Ovary (tissue), 10 donors: ENCODE measurements at places on chromosomes 12 and 14. TPM values are rescaled to one million over a fixed set of nuclear protein-coding genes. Genes with fewer than 3 reads are reported as not detected.

The ALDH1L2 gene
- 1.3 TPM for total RNA-seq

DNA sequence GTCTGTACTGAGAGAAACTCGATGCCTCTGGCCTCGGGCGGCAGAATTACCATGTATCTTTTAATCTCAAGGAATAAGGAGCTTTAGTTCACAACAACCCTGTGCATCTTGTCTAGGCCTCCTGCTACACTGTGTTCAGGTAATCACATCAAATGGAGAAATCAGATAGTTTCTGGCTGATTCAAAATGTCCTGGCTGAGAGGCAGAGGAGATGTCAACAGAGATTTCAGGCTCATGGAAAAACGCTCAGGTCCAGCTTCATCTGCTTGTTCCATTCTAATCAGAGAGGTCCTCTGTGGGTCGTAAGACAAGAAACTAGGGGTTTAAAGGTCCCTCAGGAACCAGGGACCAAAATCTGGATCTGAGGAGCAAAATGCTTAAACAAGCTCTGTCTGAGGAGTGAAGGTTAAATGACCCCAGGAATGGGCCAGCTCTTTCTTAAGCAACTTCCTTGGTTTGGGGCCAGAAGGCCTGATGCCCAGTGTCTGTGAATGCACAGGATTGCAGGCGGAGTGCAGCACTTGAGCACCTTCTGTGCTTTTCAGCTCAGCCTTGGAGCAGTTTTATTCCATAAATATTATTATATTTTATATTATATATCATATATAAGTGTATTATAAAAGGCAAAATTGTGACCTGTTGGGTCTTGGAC is 170.2 kb upstream of the PRICKLE1 start:
- H3K4me3 ChIP-seq: no peak overlapping the region
- no peaks in the 10 kb centered on the region for H3K36me3 ChIP-seq
- H3K27me3 ChIP-seq: no peaks in the 10 kb centered on the region
- H3K27ac ChIP-seq: no peak overlapping the region
- peak; percentile 79 for DNase-seq

The SIRT4 gene
- 1.4 TPM for total RNA-seq

GRCh38 chr14:73264885-73265720 is 27.8 kb downstream of the PAPLN start:
- no peak for DNase-seq
- no peaks in the 10 kb centered on the region for H3K36me3 ChIP-seq
- no peak overlapping the region for H3K4me3 ChIP-seq
- H3K4me1 ChIP-seq: peaks cover 3% of the 10 kb centered on the region
- H3K27me3 ChIP-seq: no peaks in the 10 kb centered on the region
- H3K27ac ChIP-seq: no peak overlapping the region

- H3K27me3 ChIP-seq: no peaks in the 10 kb centered on the region
- H3K27ac ChIP-seq: no peak overlapping the region
- no peak for DNase-seq
- H3K4me3 ChIP-seq: no peak overlapping the region
Measured at GRCh38 chr12:32901553-32901952, 5.0 kb upstream of the PKP2 start.

The EMC9 gene
- total RNA-seq: 22.9 TPM

GRCh38 chr12:262817-263216 is at the start of gene SLC6A13:
TSS of gene SLC6A13 (minus strand) at chr12:262836. CDS start at chr12:260052, 2,784 bp downstream.
- no peaks in the 10 kb centered on the region for H3K36me3 ChIP-seq
- peaks cover under 1% of the 10 kb centered on the region for H3K4me1 ChIP-seq
- no peaks in the 10 kb centered on the region for H3K27me3 ChIP-seq
- H3K27ac ChIP-seq: no peak within 1 kb of the TSS

DNA sequence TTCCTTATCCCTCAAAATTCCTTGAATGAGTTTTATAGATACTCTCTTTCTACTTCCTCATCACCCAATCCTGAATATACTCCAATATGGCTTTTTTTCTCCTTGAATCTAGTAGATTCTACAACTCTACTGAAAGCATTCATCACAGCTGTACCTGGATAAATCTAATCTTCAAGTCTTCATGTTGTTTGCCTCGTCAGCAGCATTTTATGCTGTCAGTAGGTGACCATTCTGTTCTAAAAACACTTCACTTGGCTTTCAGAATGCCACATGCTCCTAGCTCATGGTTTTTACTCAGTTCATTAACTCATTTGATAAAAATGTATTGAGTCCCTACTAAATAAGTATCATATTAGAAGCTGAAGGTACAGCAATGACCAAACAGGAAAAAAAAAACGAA is 113.3 kb downstream of the NOVA1 start:
- no peaks in the 10 kb centered on the region for H3K4me1 ChIP-seq
- no peak overlapping the region for H3K27ac ChIP-seq
- no peak overlapping the region for H3K4me3 ChIP-seq
- no peak for DNase-seq

The RACGAP1 gene
- 2.5 TPM for total RNA-seq

The FOXN4 gene
- total RNA-seq: 0.80 TPM

DNA sequence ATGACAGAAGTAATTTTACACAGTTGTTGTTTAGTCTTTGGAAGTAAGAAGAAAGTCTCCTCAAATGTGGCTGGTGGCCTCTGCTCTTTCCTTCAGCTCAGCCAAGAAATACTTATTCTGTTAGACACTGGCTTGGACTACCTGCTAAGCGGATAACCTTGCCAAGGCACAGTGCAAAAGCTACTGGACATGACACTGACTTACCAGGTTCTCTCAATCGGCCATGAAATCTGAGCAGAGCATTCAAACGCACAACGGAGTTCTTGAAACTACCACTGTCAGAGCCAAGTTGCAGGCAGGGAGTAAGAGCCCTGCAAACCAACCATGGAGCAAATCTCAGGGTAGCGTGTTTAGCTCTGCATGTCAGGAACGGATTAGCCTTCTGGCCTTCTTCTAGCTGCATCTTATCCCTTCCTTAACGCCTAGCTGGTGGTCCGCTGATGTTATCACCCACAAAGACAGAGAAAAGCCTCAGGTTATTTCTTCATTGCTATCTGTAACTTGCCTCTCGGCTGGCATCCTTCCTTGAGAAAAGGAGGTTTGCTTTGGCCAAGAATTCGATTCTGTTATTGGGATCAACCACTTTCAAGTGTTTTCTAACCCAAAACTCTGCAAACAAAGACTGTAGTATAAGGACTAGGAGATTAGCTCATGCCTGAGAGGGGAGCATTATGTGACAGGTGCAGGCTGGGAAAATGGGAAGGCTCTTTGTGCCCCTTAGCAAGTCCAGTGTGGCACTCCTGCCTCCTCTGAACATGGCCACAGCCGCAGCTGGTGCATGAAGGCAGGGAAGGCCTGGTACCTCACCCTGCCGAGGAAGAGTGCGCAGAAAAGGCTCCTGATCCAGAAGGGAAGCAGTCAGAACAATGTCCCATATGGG is 223.4 kb downstream of the GLT1D1 start:
- H3K4me3 ChIP-seq: no peak overlapping the region
- no peaks in the 10 kb centered on the region for H3K27me3 ChIP-seq
- no peaks in the 10 kb centered on the region for H3K4me1 ChIP-seq
- H3K27ac ChIP-seq: no peak overlapping the region
- no peaks in the 10 kb centered on the region for H3K36me3 ChIP-seq

- H3K27ac ChIP-seq: no peak overlapping the region
- no peaks in the 10 kb centered on the region for H3K4me1 ChIP-seq
- no peaks in the 10 kb centered on the region for H3K36me3 ChIP-seq
- H3K4me3 ChIP-seq: no peak overlapping the region
- no peaks in the 10 kb centered on the region for H3K27me3 ChIP-seq
Measured at GRCh38 chr14:20400589-20400964, 12.7 kb downstream of the TEP1 start.

- no peaks in the 10 kb centered on the region for H3K27me3 ChIP-seq
- no peak overlapping the region for H3K27ac ChIP-seq
- DNase-seq: peak; percentile 41
- H3K36me3 ChIP-seq: no peaks in the 10 kb centered on the region
- H3K4me3 ChIP-seq: peak overlapping the region; percentile 87
Measured at GRCh38 chr12:62466018-62466593, 520 bp upstream of the MON2 start.

DNA sequence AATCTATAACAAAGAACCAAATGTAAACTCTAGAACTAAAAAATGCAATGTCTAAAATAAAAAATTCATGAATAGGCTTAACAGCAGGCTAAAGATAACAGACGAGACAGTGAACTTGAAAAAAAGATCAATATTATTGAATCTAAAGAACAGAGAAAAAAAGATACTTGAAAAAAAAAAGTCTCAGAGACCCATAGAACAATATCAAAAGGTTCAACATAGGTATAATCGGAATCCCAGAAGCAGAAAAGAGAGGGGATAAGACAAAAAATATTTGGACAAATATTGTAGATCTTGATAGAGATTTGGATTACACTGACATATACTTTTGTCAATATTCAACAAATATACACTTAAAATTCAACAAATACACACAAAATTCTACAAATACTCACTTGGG is 56.6 kb downstream of the TC2N start:
- H3K4me1 ChIP-seq: no peaks in the 10 kb centered on the region
- no peak overlapping the region for H3K4me3 ChIP-seq
- DNase-seq: no peak

DNA sequence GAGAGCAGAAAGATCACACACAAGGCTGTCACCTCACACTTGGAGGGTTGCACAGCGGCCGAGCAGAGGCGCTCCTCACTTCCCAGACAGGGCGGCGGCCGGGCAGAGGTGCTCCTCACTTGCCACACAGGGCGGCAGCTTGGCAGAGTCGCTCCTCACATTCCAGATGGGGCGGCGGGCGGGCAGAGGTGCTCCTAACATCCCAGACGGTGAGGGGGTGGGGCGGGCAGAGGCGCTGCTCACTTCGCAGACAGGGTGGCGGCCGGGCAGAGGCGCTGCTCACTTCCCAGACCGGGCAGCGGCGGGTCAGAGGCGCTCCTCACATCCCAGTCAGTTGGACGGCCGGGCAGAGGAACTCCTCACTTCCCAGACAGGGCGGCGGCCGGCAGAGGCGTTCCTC is 9.1 kb downstream of the TMBIM4 start:
- H3K4me1 ChIP-seq: peaks cover 2% of the 10 kb centered on the region
- no peak for DNase-seq
- no peaks in the 10 kb centered on the region for H3K36me3 ChIP-seq
- H3K27ac ChIP-seq: no peak overlapping the region
- H3K4me3 ChIP-seq: no peak overlapping the region

DNA sequence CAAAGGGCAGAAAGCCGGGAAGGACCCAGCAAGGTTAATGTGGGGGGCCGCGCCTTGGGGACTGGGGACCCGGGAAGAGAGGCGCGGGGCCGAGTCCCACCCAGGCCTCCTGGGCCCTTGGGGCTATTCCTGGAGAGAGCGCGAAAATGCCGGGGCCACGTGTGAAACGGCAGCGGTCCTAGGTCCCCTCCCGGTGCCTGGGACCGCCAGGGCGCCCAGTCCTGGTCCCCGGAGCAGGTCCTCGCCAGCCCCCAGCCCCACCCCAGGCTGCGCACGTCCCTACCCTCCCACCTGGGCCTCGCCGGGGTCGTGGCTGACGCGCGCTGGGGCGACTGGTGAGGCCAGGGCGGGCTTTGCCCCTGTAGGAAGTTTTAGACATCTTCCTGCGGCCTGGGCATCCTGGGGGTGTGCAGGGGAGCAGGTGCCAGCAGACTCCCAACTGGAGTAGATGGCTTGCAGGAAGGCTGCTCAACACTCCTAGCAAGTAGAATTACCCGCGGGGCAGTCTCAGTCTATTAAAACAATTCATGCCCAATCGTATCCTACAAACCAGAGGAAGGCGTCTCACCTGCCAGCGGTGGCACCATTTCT is 708 bp downstream of the FAR2 start:
- no peak for DNase-seq
- no peaks in the 10 kb centered on the region for H3K27me3 ChIP-seq
- no peak overlapping the region for H3K27ac ChIP-seq
- H3K4me1 ChIP-seq: peaks cover 3% of the 10 kb centered on the region

GRCh38 chr12:93042283-93042682 is 113.2 kb upstream of the EEA1 start:
- no peaks in the 10 kb centered on the region for H3K36me3 ChIP-seq
- no peak overlapping the region for H3K4me3 ChIP-seq
- no peak overlapping the region for H3K27ac ChIP-seq
- H3K4me1 ChIP-seq: no peaks in the 10 kb centered on the region
- no peak for DNase-seq
- no peaks in the 10 kb centered on the region for H3K27me3 ChIP-seq

GRCh38 chr14:67357969-67358354 is 1.6 kb downstream of the ATP6V1D start:
- H3K4me3 ChIP-seq: no peak overlapping the region
- DNase-seq: no peak
- peaks cover 8% of the 10 kb centered on the region for H3K4me1 ChIP-seq
- no peak overlapping the region for H3K27ac ChIP-seq

GRCh38 chr12:14369311-14369710 is 3.8 kb downstream of the ATF7IP start:
- DNase-seq: no peak
- H3K27me3 ChIP-seq: no peaks in the 10 kb centered on the region
- peaks cover 3% of the 10 kb centered on the region for H3K4me1 ChIP-seq

- H3K4me3 ChIP-seq: no peak overlapping the region
- no peaks in the 10 kb centered on the region for H3K4me1 ChIP-seq
- no peak for DNase-seq
- no peaks in the 10 kb centered on the region for H3K36me3 ChIP-seq
Measured at GRCh38 chr12:21849878-21850277, 75.4 kb upstream of the KCNJ8 start.

The PLEKHG7 gene
- total RNA-seq: 0.72 TPM

DNA sequence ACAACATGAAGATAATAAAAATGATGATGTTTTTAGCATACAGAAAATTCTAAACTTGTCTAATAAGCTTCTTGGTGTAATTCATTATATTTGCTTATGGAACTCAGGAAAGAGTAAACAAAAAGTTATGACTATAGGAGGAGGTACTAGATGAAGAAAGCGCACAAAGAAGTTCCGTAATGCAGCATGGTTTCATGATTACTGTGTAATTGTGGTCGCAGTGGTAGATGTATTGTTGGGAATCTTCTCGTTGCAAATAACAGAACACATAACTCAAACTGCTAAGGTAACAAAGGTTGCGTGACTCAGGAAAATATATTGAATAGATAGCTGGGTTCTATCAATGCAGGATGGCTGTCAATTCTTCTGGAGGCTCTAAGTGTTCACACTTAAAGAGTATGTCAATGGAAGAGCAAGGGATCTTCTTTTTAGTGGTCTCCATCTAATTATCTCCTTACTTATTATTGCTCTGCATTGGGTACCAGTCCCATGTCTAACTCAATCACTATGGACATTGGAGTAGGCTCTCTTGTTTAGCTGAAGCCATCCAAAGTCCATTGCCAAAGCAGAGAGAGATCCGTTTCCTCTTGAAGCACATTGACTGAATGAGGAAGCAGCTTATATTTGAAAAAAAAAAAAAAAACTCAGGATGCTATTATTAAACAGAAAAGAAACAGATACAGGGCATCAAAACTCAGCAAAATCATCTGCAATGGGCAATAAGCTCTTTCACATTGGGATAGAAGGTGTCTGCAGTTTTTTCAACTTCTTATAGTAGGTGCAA is 283.4 kb upstream of the ATP2B1 start:
- H3K4me1 ChIP-seq: no peaks in the 10 kb centered on the region
- H3K27me3 ChIP-seq: no peaks in the 10 kb centered on the region
- DNase-seq: no peak
- H3K4me3 ChIP-seq: no peak overlapping the region

The PKP2 gene
- total RNA-seq: 124 TPM
